ENCODE measurements at places on chromosomes 6 and 20.
A peak's percentile ranks its signal among the peaks of the same experiment; 100 is the strongest.

DNA sequence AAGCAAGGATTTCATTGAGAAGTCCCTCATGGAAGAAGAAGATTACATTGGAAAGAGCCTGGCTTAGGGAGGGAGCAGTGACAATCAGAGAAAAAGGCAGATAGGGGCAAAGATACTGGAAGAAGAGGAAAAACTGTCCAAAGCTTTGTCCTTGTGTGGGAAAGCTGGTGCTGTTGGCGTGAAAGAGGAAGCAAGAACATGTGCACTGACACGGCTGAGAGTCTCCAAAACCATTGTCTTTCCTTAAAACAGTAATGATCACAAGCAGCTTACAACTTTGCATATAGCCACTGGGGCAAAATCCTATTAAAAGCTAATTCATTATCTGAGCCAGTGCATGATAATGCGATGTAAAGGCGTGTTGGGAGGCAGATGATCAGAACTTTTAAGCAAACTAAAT lies 85.1 kb upstream of the ESR1 start:
- DNase-seq = no peak

DNA sequence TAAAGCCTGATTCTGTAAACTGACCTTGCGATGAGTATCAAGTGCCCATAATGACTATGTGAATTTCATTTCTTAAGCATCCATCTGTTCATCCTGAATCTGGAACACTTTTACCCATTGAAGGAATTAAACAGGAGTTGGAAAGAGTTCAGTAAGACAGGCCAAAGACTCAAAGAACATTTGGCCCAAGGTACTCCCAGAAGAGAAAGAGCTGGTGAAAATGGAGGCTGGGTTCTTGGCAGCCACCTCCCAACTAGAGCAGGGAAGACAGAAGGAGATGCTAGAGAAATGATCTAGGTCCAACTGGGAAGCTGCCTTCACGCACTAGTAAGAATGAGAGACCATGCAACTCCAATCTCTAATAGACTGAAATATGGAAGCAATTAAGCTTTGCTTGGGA lies 290.8 kb upstream of the RNF24 start:
- no peak for DNase-seq

DNA sequence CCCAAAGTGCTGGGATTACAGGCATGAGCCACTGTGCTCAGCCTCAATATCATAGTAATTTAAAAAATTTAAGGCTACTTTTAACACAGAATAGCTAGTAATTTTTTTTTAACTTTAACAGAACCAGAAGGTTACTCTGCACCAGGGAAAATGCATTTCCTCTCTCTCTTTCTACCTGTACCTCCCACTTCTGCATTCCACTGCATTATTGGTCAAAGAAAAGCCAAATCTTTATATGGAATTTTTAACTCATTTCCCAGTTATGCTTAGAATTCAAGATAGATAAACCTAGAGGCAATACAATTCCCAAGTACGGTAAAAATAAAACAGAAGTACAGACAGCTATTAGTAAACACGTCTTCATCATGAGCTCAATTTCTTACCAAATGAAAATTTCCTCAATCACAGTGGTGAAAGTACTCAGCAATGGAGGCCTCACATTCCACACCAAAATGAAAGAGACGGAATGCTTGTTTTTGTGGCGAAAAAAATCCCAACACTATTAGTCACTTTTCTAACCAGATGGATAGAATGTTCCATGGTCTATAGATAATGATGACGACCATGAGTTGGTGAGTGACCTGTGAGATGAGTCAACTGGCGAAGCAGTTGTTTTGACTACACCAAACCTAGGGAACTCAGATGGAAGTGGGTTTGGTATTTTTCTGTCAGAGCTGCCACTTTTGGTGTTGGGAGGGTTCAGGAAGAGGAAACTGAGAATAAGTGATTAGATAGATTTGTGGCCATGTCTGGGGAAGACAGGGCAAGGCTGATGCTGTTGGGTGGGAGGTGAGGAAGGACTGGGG lies 104.7 kb upstream of the SGK1 start:
- peak; percentile 95 for DNase-seq

DNA sequence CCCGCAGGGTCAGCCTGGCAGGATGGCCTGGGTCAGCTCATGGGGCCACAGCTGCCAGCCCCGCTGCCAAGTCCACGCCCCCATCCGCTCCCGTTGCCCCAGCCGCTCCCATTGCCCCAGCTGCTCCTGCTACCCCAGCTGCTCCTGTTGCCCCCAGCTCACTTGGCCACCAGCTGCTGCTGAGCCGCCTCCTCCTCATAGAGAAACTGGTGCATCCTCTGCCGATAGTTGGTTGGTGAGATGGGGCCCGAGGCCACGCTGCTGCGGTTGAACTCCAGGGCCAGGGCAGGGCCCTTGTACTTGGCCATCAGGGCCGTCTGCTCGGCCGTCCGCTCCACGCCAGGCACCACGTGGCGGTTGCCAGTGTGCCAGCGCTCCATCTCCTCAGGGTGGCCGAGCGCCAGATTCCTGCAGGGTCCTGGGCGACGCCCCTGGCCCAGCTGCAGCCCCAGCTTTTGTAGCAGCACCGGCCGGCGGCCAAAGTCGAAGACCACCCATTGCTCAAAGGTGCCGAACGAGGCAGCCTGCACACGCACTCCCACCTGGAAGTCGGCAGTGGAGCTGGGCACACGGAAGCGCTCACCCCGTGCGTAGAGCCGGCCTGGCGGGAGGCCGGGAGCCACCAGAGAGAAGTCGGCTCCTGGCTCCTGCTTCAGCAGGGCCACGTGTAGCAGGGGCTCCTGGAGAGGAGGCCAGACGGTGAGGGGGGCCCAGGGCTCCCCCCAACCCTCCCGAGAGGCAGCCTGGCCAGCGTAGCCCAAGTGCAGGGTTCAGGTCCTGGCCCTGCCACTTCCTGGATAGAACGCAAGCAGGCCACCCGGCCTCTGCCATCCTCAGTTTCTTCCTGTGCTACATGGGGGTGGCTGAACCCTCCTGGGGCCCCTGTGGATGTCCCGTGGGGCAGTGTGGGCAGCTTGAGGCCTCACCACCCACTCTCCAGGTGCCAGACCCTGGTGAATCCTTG lies 4.8 kb downstream of the HELZ2 start:
- no peak for DNase-seq

DNA sequence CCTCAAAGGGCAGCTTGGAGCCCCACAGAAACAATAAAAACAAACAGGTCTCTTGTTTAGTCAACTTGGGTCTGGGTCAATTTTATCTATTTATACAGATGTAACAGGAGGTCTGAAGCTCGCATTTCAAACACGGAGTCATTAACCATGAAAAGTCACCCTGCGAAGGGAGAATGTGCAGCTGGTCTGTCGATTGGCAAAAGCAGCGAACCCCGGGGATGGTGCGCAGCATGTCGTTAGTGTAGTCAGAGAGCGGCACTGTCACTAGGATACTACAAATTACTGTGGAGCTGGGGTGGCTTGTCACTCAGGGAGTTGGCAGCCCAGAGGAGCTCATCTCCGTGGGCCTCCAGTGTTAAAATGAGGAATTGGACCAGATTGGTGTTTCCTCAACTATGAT lies 190.4 kb upstream of the ARG1 start:
- no peak for DNase-seq

GRCh38 chr20:10949930-10950783 lies 276.4 kb upstream of the JAG1 start:
- no peak for DNase-seq

DNA sequence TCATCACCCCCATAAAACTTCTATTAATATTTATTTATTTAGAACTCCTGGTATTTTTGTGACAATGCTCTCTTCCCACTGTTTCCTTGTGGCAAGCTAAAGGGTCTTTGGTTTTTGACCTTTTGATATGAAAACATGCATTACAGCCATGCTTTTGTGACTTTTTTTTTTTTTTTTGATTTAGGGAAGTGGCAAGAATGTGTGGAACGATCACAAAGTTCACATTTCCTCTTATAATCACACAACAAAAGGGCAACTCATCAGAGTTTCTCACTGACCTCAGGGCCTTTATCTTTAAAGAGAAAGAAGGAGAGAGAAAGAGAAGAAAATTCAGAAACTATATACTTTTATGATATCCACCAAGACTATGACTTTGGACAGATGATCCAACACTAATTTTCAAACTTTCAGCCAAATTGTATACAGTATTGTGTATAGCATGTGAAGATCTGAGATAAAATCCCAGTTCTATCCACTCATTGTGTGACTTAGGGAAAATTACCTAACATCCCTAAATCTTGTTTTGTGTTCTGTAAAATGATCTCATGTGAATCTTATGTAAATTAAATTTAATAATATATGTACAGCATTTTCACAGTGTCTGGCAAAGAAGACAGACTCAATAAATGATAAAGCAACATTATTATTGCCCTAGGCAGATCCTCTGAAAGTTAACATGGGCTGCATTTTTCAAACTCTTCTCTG lies 106.8 kb upstream of the MARCKS start:
- DNase-seq = no peak

- no peak for DNase-seq
Measured at GRCh38 chr20:61765081-61765870, 300.4 kb downstream of the TAF4 start.

GRCh38 chr20:20327746-20328145 lies 40.2 kb upstream of the INSM1 start:
- DNase-seq = no peak
